ENCODE measurements at places on chromosomes 5 and 9.

DNA sequence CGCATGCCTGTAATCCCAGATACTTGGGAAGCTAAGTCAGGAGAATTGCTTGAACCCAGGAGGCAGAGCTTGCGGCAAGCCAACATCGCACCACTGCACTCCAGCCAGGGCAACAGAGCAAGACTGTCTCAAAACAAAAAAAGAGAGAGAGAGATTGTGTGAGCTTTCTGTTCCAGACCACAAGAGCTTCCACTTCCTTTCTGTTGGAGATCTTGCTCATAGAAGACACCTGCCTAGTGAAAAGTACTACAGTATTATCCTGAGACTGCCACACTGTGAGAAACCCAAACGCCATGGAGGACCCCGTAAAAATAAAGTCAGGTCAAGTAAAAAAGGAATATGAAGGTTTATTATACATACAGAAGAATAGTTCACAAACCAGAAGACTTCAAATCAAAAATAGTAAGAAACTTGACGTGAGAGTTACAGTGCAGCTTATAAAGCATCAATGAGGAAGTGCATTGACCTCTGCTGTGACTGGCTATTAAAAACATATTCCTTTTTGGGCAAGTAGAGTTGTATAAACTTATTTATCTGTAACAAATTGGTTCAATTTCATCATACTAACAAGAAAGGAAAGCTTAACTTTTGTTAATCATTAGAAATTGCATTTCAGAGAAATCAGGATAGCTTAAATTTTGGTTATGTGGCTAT, 4.3 kb upstream of the EMB start:
- DNase-seq: no peak

DNA sequence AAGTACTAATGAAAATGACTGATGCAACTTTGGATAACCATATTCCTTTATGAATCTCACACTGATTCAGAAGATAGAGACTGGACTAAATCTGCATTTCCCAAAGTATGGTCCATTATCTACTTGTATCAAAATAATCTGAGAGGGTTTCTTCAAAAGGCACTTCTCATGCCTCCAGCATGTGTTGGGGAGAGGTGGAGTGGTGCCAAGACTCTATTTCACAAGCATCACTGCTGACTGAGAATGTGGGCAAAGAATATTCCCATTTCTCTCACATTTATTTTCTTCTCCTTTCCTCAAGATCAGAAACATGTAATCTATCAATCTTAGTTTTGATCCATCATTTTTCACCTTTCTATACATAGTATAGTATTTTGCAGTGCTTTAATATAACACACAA, 135.4 kb downstream of the GABRB2 start:
- DNase-seq: no peak

GRCh38 chr9:112377087-112377486, 2.8 kb upstream of the HSDL2 start:
- peak; percentile 6 for DNase-seq

- DNase-seq: no peak
Observed at GRCh38 chr5:124773315-124774311, 27.2 kb upstream of the ZNF608 start.

- no peak for DNase-seq
Observed at GRCh38 chr5:148482196-148482595, 98.4 kb downstream of the FBXO38 start.

DNA sequence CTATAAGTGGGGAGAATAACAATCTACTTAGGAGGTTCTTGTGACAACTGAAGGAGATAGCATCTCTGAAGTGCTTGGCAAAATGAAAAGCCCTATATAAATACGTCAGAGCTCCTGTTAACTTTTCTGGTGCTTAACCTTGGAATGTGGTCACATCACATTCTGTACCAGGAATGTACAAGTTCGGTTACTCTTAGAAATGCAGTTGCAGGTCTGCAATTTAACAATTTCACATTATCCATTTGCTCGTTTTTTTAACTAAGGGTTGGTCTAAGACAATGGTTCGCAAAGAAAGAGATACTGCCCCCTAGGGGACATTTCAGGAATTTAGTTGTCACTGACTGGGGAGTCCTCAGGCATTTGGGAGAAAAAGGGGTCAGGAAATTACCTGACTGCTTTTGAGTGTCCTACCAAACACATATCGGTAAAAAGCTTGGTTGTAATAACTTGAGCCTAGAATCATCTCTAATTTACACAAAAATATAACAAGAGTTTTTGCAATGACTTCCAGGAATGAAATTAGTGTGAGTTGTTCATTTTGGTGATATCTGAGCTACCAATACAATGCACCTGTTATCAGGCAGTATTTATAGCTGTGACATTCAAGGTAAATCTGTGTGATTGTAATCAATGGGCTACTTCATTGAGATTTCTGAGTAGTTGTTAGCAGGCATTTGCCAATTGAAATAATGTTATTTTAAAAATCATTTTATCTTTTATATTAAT, 5.4 kb upstream of the HBEGF start:
- DNase-seq: peak; percentile 65

GRCh38 chr9:87885484-87886189, 3.0 kb downstream of the SPATA31E1 start:
- no peak for DNase-seq

DNA sequence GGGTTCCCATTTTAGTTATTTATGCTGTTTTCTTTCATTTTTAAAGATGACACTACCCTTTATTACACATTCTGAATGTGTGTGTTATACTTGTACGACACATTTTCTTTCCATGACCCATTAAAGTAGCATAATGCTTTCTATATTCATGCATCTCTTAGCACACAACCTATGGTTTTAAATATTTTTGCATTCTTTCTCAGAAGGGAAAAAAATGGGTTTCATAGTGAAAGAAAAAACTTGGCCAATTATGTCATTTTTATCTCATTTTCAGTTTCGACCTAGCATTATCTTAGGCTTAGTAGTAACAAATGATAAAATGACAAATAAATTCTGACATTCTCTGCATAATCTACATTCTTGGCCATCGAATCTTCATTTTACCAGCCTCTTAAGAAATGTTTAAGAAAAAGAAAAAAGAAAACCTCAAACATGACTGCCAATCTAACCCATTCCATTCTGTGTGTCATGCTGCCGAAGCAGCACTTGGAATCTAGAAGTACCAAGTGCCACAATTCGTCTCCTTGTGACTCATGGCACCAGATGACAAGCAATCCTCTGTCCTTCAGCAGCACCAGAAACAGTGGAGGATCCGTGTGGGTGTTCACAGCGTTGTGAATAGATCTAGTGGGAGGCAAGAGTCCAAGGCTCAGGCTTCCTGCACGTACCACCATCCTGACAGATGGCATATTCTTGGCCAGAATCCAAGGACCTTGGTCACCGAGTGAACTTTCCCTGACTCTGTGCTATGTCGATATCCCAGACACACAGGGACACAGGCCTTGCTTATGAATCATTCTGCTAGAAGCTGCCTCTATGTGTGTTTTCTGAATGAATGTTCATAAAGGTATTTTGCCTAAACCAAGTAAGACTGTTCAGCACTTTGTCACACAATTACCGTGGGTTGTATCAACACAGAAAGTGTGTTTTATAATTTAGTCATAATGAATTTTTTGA, 502.7 kb downstream of the NR2F1-AS1 start:
- DNase-seq: peak; percentile 98

- DNase-seq: no peak
Observed at GRCh38 chr9:77475641-77476473, 172.3 kb downstream of the GNA14 start.

GRCh38 chr5:92917044-92917443, 664.0 kb downstream of the NR2F1-AS1 start:
- DNase-seq: no peak
